ENCODE measurements at places on chromosomes 12 and 14.

- no peak for DNase-seq
Observed at GRCh38 chr12:51028126-51028812, 2.1 kb upstream of the SLC11A2 start.

DNA sequence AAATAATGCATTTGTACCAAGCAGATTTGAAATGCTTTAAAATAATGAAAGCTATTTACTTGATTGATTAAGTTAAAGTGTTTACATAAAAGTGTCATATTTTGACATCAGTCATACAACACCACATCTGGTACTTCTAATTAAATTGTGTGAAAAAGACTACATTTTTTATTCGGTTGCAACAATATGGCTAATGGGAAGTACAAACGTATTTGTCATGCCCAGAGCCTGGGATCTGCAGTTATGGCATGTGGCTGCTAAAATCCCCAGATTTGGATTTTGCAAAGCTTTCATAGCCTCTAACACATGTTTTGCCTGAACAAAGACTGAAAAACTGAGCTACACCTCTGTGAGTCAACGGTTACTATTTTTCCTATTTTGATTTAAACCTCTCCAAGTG is 66.6 kb downstream of the LLPH start:
- DNase-seq: no peak

- DNase-seq: no peak
Observed at GRCh38 chr14:68263563-68264259, 444.1 kb downstream of the RAD51B start.

DNA sequence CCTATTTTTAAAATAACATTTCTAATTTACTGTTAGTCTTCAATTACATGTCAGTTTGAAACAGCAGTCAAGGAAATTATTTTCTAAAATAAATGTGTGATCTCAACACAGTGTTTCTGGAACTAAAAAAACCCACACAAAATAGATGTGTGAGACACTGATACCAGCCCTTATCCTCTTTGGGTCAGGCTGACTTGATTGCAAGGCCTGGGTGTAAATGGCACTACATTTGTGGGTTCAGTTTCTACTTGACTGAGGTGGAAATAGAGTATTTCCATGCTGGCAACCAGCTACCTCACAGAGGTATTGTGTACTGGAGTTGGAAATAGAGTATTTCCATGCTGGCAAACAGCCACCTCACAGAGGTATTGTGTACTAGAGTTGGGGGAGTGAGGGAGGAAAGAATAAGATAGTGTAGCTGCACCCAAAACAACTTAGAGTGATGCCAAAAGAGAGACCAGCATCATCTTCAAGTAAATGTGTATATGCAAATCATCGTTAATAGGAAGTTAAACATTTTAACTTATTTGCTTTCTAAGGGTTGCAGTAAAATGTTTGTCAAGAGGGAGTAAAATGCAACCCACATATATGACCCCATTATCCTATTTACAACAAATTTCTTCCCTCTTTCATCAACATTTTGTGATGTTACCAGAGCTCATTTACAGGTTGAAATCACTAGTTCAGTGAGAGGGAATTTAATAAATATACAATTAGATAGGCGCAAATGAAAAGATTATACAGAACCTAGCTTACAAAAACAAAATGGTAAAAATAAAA is 10.7 kb upstream of the LYZ start:
- DNase-seq: no peak

DNA sequence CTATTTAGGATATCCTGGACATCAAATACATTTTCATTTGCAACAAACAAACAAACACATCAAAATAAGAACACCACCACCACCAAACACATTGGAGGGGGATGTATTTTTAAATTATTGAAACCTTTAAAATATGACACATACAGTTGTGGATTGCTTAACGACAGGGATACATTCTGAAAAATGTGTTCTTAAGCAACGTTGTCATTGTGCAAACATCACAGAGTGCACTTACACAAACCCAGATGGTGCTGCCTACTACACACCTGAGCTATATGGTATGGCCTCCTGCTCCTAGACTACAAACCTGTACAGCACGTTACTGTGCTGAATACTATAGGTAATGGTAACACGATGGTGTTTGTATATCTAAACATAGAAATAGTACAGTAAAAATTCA is 19.4 kb downstream of the PYGL start:
- DNase-seq: no peak

DNA sequence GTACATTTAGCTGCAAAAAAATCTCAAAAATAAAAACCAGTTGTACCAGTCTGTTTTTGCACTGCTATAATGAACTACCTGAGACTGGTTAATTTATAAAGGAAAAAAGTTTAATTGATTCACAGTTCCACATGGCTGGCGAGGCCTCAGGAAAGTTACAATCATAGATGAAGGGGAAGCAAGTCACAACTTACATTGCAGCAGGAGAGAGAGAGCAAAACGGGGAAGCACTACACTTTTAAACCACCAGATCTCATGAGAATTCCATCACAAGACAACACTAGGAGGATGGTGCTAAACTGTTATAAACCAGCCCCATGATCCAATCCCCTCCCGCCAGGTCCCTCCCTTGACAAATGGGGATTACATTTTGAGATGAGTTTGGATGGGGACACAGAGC is 186.0 kb downstream of the TMTC3 start:
- DNase-seq: no peak

- no peak for DNase-seq
Observed at GRCh38 chr14:78902010-78902623, 731.9 kb downstream of the NRXN3 start.

- no peak for DNase-seq
Observed at GRCh38 chr14:105043641-105044040, 21.6 kb downstream of the GPR132 start.

- no peak for DNase-seq
Observed at GRCh38 chr12:130621696-130622298, 94.3 kb downstream of the RIMBP2 start.

DNA sequence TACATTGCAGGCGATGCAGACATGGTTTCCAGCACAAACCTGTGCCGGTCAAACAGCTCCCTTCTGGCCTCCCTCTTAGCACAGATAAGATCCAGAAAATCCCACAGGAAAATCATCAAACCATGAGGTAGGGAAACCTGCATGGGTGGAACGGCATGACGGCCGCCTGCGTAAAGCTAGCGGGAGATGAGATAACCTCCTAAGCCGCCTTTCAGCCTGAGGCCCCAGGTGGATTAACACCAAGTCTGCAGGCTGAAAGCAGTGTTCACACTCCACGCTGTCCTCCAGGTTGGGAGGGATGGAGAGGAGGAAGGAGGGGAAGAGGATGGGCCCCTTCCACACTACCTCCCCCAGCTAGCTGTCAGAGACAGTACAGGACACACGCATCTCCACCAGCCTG is 63.8 kb downstream of the TSPAN11 start:
- DNase-seq: no peak

GRCh38 chr12:1013618-1014489 is 22.8 kb downstream of the ERC1 start:
- peak; percentile 39 for DNase-seq

DNA sequence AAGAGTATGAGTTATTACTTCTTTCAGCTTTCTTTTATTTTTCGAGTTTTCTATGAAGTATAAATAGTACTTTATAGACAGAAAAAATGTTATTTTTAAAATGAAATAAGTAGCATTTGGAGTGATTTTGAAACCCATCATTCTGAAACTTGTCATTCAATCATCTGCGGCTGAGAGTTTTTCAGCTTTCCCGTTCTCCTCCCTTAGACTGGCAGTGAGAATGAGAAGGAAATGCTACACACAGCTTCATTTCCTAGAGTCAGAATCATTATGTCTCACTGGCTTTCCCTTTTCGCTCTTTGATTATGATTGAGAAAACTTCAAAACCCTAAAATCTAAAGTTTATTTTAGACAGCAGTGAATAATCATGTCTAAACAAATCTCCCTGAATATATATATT is 33.7 kb upstream of the GNPNAT1 start:
- DNase-seq: no peak

GRCh38 chr14:74392616-74393570 is 33.1 kb downstream of the SYNDIG1L start:
- DNase-seq: no peak

- no peak for DNase-seq
Observed at GRCh38 chr12:124909831-124910560, 4.5 kb downstream of the UBC start.

GRCh38 chr12:22299294-22299912 is 35.1 kb downstream of the ST8SIA1 start:
- DNase-seq: no peak

DNA sequence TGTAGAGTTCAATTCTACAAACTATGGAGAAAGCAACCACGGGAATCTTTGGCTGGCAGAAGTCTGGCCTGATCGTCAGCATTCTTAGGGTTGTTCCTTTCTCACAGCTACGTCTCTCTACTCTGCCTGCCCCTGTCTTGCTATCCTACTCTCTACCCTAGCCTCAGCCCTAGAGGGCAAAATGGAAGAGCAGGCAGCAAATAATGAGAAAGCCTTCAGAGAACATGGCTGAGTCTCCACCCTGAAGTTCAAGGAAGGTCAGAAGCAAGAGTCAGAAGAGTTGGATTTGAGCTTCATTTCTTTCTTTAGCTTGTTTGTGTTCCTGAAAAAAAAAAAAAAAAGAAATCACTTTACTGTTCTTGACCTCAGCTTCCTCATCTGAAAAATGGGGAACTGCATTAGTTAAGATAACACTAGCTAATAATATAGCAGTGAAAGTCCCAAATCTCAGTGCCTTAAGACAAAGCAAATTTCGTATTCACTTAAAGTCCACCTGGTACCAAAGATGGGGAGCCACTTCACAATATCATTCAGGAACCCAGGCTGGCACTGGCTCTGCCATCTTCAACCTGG is 50.2 kb upstream of the CCND2 start:
- no peak for DNase-seq

DNA sequence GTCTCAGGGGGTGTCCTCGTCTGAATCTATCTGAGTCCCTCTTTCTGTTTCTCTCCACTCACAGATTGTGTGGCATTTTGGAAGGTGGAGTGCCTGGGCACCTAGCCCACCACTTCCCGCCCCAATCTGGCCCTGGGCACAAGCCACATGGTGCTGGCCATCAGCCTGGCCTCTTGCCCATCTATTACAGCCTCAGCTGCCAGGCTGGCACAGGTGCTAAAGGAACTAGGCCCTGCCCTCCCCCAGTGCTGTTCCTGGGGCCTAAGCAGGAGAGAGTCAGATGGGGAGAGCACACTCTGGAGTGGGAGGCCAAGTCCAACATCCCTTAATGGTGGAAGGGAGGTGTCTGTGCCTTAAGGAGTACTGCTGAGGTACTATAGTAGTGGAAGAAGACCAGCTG is 8.3 kb upstream of the CALCOCO1 start:
- no peak for DNase-seq

- no peak for DNase-seq
Observed at GRCh38 chr12:65961190-65962035, 137.1 kb downstream of the HMGA2 start.

- DNase-seq: no peak
Observed at GRCh38 chr12:96752211-96752610, 154.8 kb upstream of the NEDD1 start.

DNA sequence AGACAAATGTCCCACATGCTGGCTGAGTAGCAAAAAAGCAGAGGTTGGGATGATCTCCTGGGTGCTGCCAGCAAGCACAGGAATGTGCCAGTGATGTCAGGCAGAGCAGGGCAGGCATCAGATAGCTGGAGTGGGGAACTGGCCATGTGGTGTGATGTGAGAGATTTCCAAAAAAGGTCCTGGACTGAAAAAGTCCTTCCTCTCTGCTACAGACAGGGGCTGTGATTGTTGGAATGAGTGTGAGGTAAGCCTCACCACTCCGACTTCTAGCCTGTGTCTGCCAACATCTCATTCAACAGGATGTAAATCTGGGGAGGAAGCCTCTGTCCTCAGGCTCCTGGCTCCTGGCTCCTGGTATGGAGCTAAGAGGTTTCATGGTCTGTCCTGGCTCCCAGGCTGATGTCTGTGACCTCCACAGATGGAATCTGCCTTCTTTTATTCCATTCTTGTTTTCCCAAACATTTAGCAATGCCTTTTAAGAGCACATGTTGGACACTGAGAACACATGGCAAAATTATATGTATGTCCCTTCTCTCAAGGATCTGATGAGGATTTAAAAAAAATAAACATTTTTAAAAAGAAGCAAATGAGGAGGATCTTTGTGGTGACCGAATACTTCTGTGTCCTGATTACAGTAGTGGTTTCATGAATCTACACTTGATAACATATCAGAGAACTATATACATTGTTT is 50.1 kb upstream of the STK38L start:
- no peak for DNase-seq

DNA sequence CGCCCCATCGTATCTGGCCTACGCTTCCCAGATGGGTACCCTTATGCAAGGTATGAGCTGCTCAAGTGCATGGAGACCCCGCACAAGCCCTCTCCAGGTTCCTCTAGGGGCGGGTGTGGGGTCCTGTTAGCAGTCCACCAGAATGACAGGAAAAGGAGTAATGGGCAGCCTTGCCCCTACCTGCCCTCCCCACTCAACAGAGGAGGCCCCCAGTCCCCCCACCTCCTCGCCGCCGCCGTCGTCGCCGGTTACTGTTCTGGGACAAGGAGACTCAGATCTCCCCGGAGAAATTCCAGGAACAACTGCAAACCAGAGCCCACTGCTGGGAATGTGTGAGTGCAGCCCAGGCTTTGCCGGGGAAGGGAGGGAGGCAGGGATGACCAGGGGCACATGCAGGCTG is 6.0 kb downstream of the REC8 start:
- no peak for DNase-seq

GRCh38 chr12:53937099-53937498 is 1.5 kb upstream of the HOXC13 start:
- DNase-seq: no peak

DNA sequence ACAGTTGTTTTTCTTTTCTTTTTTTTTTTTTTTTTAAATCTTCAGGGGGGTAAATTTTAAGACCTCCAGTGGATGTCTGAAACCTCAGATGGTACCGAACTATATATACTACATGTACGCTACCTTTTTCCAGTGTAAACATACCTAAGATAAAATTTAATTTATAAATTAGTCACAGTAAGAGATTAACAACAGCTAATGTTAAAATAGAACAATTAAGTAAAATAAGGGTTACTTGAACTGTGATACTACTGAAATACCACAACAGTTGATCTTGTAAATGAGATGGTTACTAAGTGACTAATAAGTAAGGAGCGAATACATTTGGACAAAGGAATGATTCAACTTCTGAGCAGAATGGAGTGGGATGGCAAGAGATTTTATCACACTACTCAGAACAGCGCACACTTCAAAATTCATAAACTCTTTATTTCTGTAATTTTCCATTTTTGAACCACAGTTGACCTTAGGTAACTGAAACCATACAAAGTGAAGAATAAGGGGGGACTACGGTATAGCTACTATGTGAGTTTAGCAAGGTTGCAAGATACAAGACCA is 80.5 kb upstream of the PCED1B start:
- DNase-seq: no peak

- no peak for DNase-seq
Observed at GRCh38 chr14:30527196-30527595, 31.8 kb upstream of the G2E3 start.

Measured in brain pericyte (primary cell).